ENCODE measurements at places on chromosomes 12 and 14. TPM values are rescaled to one million over a fixed set of nuclear protein-coding genes. Genes with fewer than 3 reads are reported as not detected.

The AMDHD1 gene
- total RNA-seq = not detected

The CRACR2A gene
- 15.7 TPM for total RNA-seq

The TEX52 gene
- total RNA-seq = not detected

The ZDHHC22 gene
- total RNA-seq = not detected

The AMIGO2 gene
- 6.9 TPM for total RNA-seq

The C12orf54 gene
- total RNA-seq = not detected

The IQSEC3 gene
- not detected for total RNA-seq

The COQ5 gene
- 21.9 TPM for total RNA-seq

The KRT75 gene
- not detected for total RNA-seq

The SCN8A gene
- total RNA-seq = 2.5 TPM

The BEGAIN gene
- 0.10 TPM for total RNA-seq

The VRTN gene
- total RNA-seq = not detected

The ARHGEF40 gene
- 2.9 TPM for total RNA-seq

The WNT5B gene
- 0.33 TPM for total RNA-seq

The LIN7A gene
- total RNA-seq = 0.19 TPM

The B3GNT4 gene
- not detected for total RNA-seq

The CD69 gene
- 1.8 TPM for total RNA-seq

The KRT5 gene
- total RNA-seq = not detected

The SMCO2 gene
- not detected for total RNA-seq

The CDKL1 gene
- 13.5 TPM for total RNA-seq

The TTC6 gene
- total RNA-seq = 0.19 TPM

The SPTLC2 gene
- 78.3 TPM for total RNA-seq

The CD4 gene
- total RNA-seq = not detected

The KIF26A gene
- total RNA-seq = 14.6 TPM

The CACNA2D4 gene
- total RNA-seq = 0.65 TPM

The RNASE7 gene
- total RNA-seq = not detected

The MED13L gene
- total RNA-seq = 104 TPM

The ADGRD1 gene
- not detected for total RNA-seq

The SIX4 gene
- total RNA-seq = 6.9 TPM

The GPRC5D gene
- total RNA-seq = not detected

The ACOT4 gene
- 0.38 TPM for total RNA-seq

The SCYL2 gene
- total RNA-seq = 65.8 TPM

The SDS gene
- not detected for total RNA-seq

The KRT3 gene
- total RNA-seq = not detected

The DBX2 gene
- total RNA-seq = not detected

The KRT81 gene
- not detected for total RNA-seq

The ADAMTS20 gene
- not detected for total RNA-seq

The CIDEB gene
- 1.6 TPM for total RNA-seq
